ENCODE measurements at places on chromosomes 7 and 10. TPM values are rescaled to one million over a fixed set of nuclear protein-coding genes. Genes with fewer than 3 reads are reported as not detected.

The MYO3A gene
- total RNA-seq = 0.06 TPM

The ZNF425 gene
- 2.8 TPM for total RNA-seq

The UTF1 gene
- not detected for total RNA-seq

The CPED1 gene
- total RNA-seq = 58.6 TPM

The GTPBP10 gene
- 19.7 TPM for total RNA-seq

The IFIT2 gene
- 11.8 TPM for total RNA-seq

The ADARB2 gene
- total RNA-seq = 1.3 TPM

The ARHGAP19 gene
- 10.9 TPM for total RNA-seq

The PNLIPRP1 gene
- total RNA-seq = 2.1 TPM

The CPN1 gene
- total RNA-seq = not detected

The HTRA1 gene
- total RNA-seq = 141 TPM

The SOSTDC1 gene
- 0.12 TPM for total RNA-seq

GRCh38 chr7:104956753-104957450 is 57.1 kb upstream of the KMT2E start:
- DNase-seq = no peak

DNA sequence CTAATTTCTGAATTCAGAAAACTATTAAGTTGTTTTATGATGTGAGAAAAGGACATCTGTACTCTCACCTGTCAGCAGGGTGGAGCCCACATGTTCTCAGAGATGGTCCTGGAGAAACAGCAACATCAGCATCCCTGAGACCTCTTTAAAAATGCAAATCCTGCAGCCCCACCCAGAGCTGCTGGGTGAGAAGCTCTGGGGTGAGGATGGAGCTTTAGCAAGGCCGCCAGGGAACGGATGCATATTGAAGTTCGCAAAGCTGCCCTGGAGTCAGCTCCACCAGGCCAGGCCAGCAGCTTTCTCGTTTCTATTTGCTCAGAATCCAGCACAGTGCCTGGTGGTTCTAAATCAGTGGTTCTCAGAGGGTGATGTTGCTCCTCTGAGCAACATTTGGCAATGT is 49.1 kb downstream of the PRKCQ start:
- DNase-seq = no peak

GRCh38 chr7:68730194-68730593 is 868.1 kb upstream of the AUTS2 start:
- DNase-seq = peak; percentile 20

DNA sequence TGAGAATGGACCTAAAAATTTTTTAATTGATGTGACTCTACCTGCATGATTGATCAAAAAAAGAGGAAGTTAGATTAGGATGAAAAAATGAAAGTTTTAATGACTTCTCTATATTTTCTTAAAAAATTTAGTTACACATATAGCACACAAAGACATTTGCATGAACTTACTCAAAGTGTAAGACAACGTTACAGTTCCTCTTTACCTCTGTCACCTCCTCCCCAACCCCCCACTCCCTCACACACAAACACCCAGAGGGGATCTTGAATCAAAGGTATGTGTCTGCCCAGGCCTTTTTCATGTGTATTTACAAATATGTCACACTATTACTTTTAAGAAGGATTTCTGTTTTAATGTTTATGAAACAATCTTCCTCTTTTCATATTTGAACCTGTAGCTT is 20.6 kb upstream of the CDCA7L start:
- DNase-seq = no peak

DNA sequence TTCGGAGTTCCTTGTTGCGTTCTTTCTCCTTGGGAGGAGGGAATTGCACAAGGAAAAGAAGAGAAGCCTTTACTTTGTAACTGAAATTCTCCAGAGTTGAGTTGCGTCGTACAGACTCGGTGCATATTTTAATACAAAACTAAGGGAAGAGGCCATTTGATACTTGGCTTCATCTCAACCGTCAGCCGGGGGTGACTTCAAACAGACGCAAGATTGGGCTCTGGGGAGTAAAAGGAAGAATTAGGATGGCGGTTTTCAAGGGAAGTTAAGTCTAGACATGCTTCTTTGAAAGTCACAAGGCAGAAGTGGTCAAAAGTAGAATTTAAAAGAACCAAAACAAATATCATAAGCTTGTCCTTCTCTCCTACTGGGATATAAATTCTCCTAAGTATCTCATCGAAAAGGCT is 1.6 kb downstream of the PRR15 start:
- DNase-seq = no peak

- DNase-seq = no peak
Observed at GRCh38 chr10:11579885-11580284, 31.6 kb downstream of the USP6NL start.

DNA sequence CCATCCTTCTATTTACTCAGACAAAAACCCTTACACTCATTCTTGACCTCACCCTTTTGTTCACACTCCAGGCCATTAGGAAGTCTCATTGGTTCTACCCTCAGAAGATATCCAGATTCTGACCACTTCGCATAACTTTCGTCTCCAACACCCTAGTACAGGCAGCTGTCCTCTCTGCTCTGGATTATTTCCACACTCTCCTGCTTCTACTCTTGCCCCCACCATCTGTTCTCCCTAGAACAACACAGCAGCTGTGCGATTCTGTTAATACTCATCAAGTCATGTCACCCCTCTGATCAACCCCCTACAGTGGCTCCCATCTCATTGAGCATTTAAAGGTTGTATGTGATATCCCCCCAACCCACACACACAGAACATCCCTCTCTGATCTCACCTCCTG is 15.5 kb upstream of the TRIL start:
- DNase-seq = no peak

DNA sequence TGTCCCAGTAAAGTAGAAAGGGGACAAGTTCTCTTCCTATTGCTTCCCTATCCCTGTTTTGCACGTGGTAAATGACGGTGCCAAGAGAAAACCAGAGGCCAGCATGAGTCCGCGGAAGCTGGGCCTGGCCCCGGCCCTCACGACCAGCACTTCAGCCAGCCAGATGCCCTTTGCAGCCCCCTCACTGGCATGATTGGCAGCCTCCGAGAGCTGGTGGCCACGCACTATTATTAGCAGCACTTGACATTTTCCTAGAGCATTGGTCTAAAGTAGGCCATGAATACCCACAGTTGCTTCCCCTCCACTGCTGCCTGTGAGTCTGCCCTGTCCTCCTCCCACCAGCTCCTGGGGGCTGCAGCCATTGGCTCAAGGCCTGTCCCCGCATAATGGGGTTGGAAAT is 369.1 kb downstream of the PLXNA4 start:
- DNase-seq = no peak

DNA sequence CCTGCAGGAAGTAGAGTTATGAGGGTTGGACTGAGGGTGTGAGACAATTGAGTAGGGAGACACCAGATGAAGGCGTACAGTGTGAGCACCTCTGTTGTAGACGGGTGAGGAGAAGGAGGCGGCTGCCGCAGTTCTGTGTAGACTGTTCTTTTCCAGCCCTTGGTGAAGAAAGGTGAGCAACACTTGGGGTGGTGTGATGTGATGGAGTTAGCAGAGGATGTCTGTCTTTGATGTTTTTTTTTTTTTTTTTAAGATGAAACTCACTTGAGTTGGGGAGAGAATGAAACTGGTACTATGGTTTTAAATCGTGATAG is 42.8 kb upstream of the RNF216 start:
- DNase-seq = no peak

DNA sequence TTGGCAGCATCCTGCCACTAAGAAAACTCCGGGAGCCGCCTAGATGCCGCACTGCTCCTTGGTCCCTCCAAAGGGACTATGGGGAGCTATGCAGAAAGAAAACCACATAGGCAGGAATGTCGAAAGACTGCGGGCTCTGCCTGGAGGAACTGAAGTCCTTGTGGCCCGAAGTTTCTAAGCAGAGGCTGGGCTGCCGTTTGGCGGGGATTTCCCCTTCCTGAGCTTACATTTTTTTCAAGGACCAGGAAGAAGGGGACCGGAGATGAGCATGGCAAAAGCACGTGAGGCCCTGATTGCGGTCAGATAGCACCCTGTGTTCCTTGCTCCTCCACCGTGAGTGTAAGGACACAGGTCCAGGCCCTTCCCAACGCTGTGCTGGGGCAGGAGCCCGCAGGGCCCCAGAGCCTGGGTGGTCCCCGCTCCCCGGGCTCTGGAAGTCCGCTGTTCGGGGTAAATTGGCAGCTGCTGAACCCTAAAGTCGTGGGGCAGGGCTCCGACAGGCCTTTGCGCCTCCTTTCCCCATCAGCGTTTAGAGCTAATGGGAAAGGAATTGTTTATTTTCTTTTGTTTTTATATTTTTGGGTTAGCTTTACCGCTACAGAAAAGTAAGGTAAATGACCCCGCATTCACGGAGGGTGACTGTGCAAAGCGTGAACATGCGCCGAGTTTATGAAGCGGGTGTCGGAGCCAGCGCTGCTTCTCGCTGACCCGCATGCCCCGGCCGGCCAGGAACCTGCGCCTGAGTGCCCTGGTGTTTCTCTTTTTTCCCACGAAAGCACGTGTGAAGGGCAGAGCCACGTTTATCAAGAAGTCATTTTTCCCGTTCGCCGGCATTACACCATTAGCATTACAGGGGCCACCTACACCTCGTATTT is 356.5 kb upstream of the ZNF32 start:
- no peak for DNase-seq

DNA sequence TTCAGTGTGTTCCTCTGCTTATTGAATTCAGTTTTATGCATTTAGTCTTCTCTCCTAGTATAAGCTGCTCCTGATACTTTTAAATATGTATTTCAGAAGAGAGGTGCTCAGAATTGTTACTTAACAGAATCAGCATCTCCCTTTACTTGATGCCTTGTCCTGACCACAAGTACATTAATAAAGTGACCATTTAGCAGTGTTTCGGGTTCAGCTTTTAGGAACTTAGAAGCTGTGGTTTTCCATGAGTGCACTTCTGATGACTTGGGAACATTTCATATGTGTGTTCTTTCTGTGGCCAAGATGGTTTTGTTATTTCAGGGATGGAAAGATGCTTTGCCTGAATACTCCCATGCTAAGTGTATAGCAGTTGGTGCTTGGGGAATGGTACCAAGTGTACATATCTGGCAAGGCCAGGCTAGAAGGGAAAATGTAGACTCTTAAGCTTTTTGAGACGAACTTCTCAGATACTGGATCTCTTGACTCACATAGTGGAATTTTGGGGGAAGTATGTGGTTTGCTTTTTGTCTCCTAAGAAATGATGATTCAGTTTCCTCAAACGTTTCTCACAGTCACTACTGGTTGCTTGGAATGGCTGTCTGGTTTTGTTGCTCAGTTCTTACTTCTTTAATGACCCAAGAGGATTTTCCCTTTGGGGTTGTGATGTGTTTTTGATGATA is 17.2 kb downstream of the SGPL1 start:
- DNase-seq = no peak

GRCh38 chr10:21926949-21927348 is 76.6 kb downstream of the DNAJC1 start:
- DNase-seq = no peak

GRCh38 chr7:83159731-83160130 is 3.0 kb downstream of the PCLO start:
- DNase-seq = no peak

DNA sequence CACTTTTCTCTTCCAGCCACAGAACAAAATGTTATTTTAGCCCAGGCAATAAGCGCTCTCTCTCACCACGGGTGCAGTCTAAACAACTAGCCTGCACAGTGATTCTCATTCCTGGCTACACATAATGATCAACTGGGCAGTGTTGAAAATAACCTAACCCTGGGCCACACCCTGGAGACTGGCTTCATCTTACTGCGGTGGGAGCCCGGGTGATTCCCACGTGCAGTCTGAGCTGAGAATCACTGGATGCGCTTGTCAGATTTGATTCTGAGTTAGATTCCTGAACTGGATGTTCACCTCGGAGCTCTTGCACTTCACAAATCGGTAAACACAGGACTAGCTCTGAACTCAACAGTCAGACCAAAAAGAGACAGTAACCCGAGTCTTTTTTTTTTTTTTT is 14.9 kb downstream of the ZC3HAV1 start:
- no peak for DNase-seq

GRCh38 chr7:3302681-3303320 is 1.7 kb downstream of the SDK1 start:
- no peak for DNase-seq

DNA sequence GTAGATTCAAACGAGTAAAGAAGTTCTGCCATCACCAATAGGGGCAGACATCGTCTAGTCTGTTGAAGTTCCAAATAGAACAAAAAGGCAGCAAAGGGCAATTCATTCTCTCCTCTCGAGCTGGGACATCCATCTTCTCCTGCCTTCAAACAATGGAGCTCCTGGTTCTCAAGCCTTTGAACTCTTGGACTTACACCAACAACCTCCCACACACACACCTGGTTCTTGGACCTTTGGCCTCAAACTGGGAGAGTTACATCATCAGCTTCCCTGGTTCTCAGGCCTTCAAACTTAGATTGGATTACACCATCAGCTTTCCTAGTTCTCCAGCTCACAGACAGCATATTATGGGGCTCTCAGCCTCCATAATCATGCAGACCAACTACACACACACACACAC is 9.8 kb upstream of the GIMAP5 start:
- peak; percentile 68 for DNase-seq

GRCh38 chr7:78081888-78082287 is 283.3 kb downstream of the PHTF2 start:
- DNase-seq = no peak

DNA sequence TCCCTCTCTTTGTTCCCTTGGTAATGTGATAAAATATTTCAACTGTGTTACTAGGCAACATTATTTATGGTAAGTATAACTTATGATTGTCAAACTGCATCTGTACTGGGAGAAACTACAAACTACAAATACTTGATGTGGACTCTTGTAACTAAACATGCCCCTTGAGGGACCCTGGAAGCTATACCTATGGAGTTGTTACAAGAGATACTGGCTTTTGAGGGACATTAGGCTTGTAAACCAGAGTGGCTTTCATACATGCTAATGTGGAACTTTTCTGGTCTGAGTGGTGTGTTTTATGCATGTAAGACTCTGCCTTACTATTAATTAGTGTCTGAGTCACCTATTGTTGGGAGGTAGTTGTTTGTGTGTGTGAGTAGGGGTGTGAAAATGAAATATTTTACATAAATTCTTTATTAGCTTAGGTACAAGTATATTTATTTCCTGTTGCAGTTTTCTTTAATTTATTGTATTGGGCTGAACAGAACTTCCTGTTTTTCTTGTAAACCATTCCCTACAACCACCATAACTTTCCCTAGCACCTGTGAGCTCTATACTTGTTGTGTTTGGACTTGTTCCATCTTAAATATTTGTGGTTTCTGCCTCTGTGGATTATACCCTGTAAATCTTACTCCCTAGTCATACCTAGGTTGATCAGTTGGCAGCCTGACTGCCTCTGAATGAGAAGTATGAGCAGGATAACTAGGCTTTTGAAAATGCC is 49.8 kb downstream of the STK31 start:
- DNase-seq = no peak

DNA sequence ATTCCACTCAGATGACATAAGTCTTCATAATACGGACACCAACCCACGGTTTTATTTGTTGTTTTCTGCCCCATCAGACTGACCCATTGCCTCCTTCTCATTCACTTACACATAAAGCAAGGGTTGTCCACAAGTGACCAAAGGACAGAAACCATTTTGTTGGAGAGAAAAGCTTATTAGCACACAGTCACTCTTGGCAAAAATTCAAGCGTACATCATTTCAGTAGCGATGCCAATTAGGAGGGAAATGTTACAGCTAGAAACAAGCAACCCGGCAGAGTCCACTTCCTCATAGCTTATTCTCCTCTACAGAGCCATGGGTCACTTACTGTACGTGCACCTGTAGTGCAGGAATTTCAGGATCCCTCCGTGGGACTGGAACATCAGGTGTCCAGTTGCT is 23.0 kb downstream of the ABLIM1 start:
- peak; percentile 32 for DNase-seq

- peak; percentile 17 for DNase-seq
Observed at GRCh38 chr10:4234661-4235060, 449.7 kb upstream of the KLF6 start.

- no peak for DNase-seq
Observed at GRCh38 chr10:26776258-26776657, 78.8 kb downstream of the PDSS1 start.

GRCh38 chr7:99124751-99125504 is 19.0 kb downstream of the SMURF1 start:
- DNase-seq = no peak
